ENCODE measurements at places on chromosomes 1 and 21.

DNA sequence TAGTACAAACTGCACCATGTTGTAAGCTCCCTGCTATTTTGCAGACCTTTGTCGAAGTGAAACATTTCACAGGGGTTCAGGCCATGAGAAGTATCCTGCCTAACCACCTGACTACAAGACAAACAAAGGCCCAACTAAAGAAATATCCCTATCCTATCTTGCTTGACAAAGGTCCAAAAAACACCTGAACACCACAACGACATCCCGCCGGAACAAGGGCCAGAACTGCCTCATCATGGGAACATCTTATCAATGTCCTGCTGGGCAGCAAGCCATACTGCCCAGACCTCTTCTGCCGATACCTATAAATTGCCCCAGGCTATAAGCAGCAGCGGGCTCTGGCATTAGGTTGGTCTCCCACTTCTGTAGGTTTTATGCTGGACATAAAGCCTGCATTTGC lies 12.3 kb downstream of the MYSM1 start:
- no peak for DNase-seq

- no peak for DNase-seq
Observed at GRCh38 chr1:27887215-27888021, 15.1 kb downstream of the THEMIS2 start.

DNA sequence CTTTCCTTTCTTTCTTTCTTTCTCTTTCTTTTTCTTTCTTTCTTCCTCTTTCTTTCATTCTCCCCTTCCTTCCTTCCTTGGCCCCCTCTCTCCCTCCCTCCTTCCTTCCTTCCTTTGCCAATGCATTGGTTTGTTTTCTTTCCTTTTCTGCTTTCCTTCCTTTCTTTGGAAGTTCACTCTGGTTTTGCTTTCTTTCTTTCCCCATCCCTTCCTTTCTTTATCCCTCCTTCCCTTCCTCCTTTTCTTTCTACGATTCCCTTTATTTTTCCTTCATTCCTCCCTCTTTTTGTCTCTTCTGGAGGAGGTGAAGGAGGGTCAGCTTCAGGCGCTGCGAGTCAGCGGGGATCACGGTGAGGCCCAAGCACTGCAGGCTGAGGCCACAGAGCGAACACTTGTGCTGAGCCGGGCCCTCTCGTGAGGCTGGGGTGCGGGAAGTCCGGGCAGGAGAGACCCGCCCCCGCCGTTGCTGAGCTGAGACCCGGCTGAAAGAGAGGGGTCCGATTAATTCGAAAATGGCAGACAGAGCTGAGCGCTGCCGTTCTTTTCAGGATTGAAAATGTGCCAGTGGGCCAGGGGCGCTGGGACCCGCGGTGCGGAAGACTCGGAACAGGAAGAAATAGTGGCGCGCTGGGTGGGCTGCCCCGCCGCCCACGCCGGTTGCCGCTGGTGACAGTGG lies 1.5 kb downstream of the SIM2 start:
- DNase-seq, result no peak

DNA sequence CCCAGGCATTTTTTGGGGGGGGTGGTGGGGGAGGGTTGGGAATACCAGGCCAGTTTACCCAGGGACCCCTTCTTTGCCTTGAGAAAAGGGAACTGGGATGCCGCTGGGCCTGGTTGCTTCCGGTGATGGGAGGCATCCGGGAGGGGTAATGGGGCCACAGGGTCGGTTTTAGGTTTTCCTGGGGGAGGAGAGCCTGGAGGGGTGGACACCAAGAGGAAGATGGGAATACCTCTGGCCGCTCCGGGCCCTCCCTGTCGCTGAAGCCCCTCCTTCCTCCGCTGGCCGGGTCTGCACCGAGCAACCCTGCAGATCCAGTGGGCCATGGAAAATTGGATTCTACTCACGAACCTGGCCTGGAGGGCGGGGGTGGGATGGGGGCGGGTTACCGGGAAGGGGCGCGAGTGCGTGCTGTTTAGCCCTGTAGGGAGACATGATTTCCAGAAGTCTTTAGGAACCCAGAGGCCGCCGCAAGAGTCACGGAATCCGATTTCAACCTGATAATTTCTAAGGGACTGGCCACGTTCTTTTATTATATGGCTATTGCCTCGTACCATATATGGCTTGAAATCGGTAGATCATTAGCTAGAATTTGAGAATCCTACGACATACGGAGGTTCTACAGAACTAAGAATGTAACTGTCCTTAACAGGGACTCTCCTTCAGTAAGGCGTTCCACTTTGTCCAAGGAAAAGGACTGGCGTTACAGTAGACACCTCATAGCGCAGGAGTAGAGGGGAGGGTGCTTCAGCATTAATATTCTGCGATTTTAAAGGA lies 749 bp downstream of the AKIRIN1 start:
- peak; percentile 27 for DNase-seq

DNA sequence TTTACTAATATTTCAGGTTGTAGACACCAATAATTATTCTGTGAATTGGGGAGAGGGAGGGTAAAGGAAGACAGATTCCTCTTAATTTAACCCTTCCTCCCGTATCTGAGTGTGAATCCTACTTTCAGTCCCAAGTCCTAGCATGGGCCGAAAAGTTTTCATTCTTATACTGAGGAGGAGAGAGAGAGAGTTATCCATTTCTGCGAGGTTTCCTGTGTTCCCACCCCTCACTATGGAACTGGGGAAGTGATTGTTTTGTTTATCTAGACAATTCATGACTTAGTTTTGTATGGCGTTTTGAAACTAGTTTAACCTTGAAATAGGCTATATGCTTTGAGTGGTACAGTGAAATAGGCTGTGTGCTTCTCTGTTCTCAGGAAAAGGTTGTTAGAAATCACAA lies 134.0 kb upstream of the DPYD start:
- DNase-seq, result no peak

DNA sequence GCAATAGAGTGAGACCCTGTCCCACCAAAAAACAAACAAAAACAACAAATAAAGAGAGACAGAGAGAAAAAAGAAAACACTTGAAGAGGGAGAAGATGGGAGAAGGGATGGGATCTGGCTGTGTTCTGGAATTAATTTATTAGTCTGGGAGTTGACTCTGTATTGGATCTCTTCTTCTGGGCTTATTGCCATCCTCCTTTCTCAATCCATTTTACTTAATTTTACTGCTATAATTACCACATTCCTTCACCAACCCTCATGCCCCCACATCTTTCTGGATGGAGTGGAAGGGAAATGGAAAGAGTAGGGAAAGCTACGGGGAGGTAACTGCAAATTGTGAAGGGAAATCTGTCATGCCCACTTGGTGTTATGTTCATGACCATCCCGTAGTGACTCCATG lies 42.9 kb downstream of the FMN2 start:
- no peak for DNase-seq

GRCh38 chr1:43565600-43566360 lies 35.1 kb downstream of the PTPRF start:
- DNase-seq, result no peak

GRCh38 chr1:30977105-30977504 lies 68.5 kb upstream of the SDC3 start:
- no peak for DNase-seq

DNA sequence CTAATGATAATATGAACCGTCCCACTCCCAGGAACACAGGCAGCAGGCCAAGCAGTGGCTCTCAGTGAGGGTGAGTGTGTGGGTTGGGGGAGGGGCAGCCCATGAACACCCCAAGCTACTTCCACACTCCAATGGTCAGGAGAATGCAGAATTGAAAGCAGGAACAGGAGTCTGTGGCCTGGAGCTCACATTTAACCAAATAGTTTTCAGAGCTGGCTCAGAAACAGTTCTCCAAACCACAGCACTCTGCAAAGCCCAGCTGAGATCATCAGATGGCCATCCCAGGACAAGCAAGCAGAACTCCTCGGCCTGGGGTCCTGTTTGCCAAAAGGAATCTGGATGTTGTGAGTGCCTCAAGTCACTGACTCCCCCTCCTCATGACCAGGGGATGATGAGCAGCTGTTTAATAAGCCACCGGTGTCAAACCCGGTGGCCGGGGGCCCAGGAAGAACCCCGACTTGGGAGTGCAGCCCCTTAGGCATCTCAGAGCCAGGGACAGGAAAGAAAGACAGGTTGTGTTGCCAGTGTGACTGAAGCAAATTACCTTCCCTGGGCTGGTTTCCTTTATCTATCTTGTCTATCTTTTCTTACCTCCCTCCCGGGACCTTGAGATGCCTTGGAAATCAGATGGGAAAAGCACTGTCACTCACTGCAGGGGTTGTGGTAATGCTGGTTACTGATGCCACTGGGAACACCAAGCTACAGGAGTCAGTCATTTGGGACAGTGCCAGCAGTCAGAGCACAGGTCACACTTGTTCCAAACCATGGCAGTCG lies 20.4 kb downstream of the DEGS1 start:
- no peak for DNase-seq

GRCh38 chr1:153578936-153579335 lies 13.3 kb upstream of the S100A2 start:
- DNase-seq, result no peak

DNA sequence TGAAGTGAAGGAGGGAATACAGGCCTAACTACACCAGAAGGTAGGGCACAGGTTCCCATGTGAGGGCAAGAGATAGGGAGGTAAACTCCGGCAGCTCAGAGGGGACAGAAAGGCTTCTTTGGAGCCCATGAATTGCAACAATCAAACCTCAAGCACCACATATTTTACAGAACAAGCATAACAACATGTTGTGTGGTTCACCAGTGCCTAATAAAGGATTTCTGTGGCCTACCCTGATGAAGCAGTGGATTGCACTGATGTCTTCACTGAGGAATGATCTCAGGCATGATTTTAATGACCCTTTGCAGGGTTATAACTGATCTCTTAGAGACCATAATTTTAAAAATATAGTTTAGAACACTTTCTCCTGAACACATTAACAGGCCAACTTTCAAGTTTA lies 77.4 kb downstream of the RUNX1 start:
- no peak for DNase-seq

- peak; percentile 75 for DNase-seq
Observed at GRCh38 chr1:31944205-31945089, 6.3 kb upstream of the PTP4A2 start.

DNA sequence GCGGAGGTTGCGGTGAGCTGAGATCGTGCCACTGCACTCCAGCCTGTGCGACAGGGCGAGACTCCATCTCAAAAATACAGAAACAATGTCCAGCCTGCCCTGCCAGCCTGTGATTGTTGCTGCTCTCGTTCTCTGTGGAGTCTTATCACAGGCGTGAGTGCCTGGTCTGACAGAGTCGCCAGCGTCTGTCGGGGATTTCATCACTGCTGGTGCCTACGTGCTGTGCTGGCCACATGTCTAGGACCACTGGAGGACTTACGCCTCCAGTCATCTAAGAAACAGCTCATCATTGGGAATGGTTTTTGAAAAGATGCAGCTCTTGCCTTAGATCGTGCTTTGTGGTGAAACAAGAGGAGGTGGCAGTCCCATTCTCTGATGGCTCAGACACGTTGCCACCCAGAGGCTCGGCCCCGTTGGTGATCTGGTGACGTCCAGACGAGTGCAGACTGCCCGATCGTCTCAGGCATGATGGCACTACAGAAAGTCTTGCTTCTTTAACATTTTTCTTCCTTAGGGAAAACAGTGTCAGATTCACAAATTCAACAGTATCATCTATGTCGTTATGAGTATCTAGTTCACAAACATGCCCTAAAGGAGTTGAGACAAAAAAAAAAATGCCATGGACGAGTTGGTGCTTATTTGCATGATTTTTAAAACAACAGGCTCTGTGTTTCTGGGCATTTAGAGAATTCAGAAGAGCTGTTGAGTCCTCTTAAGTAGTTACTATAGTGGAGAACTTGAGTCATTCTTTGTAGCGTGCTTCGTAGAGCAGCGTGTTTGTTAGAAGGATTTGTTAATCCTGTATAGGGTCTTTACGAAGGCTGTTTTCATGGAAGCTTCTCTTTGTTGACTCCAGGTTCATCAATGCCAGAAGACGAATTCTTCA lies 47.5 kb downstream of the CBS start:
- DNase-seq, result no peak

GRCh38 chr21:22981819-22982218 lies 1983.6 kb downstream of the NCAM2 start:
- no peak for DNase-seq
